ENCODE measurements at places on chromosomes 7 and 10.

GRCh38 chr7:138350701-138351357 is 109.2 kb upstream of the TRIM24 start:
- no peak for DNase-seq

- DNase-seq = no peak
Measured at GRCh38 chr7:116172353-116172752, 38.0 kb upstream of the TES start.

DNA sequence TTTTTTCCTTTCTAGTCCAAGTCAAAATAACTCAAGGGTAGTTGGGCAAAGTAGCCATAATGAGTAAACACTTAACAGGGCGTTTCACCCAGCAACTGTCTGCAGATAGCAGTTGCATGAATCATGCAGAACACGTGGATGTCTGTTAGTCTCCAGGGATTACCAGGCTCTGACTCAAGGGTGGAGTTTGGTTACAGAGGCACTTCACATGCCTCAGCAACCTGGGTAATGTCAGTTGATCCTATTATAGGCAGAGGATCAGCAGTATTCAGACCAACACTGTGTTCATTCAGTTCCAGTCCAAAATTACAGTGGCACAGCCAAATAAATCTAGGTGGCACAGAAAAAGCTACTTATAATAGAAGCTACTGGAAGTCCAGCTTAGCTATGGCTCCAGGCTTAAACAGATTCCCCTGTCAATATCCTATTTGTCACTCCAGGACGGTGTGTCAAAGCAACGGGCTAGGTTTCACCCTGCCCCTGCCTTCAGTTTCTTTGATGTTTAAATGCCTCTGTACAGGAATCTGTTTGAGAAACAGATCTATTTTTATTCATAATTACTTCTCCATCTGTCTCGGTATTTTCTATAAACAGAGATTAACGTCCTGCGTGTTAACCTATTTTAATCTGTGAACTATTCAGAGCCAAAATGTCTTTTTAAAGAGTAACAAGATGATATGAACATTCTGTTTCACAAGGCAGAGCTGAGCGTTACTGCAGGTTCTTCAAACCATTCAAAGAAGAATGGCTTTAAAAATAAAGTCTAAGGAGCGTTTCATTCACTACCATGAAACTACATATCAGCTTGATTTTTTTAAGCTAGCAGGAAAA is 162.6 kb upstream of the AKR1E2 start:
- DNase-seq = peak; percentile 99

DNA sequence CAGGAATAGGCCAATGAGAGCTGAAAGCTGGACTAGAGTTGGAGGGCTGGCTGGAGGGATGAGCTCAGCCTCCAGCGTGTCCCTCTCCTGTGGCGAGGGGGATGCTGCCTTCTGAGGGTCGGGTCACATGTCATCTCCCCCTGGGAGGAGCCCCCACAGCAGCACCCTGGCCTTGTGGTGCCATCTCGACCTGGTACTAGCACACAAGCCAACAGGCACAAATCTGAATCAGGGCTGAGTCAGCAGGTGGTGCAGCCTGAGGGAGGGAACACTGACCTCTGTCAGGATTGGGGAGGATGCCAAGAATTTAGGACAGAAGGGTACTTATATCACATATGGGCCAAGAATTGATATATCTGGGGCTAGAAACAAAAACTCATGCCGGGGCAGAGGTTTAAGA is 280.4 kb downstream of the CELF2 start:
- DNase-seq = no peak
